Stimulated activated CD8-positive, alpha-beta memory T cell treated with anti-CD3 and anti-CD28 coated beads, Interleukin-15, amount 100 ng/mL, for 24 hours (primary cell): ENCODE measurements at places on chromosomes 3 and 15.

DNA sequence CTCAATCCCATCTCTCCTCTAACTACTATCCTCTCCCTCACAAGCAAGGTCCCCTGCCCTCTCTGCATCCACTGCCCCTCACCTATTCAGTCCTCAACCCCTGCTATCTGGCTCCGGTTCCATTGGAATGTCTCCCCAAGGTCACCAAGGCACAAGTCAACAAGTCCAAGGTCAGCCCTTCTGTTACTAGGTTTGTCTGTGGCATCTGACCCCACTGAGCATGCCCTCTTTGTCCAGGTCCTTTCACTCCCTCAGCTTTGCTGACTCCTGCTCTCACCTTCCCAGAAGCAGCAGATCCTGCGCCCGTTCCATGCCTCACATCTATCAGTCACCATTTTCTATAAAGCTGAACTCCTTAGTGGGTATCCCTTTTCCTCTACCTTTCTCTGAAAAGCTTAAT lies 8.3 kb upstream of the SEMA7A start:
- no peak for DNase-seq

DNA sequence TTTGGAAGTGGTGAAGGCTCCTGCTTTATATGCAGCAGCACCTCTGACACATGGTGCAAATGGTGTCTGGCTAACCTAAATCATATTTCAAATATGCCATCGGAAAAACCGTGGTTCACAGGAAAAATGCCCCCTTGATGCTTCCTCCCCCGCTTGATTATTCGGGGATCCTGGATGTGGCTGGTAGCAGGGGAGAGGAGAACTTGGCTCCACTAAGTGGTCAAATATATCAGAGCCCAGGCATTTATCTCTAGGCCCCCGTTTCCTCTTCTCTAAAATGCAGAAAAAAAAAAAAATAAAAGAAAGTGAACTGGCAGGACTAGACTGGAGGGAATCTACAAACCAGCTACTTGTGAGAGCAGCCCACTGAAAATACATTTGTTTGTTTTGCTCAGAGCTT lies 18.2 kb upstream of the ATP2B2 start:
- DNase-seq: no peak

DNA sequence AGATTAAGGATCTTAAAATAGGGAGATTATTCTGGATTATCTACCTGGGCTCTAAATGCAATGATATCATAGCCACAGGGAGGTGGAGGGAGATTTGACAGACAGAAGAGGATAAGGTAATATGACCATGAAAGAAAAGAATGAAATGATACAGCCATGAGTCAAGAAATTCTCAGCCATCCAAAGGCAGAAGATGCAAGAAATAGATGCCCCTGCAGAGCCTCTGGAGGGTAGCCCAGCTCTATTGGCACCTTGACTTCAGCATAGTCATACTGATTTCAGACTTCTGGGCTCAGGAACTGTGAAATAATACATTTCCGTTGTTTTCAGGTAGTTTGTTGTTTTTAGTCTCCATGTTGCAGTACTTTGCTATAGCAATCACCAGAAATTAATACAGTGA lies 31.9 kb upstream of the FOXB1 start:
- DNase-seq: no peak

GRCh38 chr3:119019767-119020518 lies 14.7 kb downstream of the IGSF11 start:
- no peak for DNase-seq

- no peak for DNase-seq
Measured at GRCh38 chr3:42123012-42123581, 31.9 kb downstream of the TRAK1 start.

DNA sequence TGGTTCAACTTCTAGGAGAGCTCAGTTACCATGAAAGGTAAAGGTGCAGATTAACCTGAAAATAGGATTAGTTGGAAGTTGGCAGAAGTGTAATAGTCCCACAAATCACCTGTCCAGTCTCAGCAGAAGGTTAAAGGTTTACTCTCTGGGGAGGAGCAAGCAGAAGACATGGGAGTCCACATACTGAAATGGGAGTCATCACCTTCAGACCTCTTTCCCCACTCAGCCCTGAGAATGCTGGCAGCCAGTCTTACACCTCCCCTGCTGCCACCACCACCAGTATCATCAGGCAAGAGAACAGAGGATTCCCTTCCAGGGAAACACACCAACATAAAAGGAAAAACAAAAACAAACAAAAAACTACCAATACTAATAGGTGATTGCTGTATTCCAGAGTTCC lies 13.8 kb upstream of the PLA2G4D start:
- no peak for DNase-seq

GRCh38 chr3:84245789-84246188 lies 713.0 kb upstream of the CADM2 start:
- no peak for DNase-seq

- DNase-seq: no peak
Measured at GRCh38 chr3:179067839-179068238, 3.8 kb downstream of the ZMAT3 start.

- no peak for DNase-seq
Measured at GRCh38 chr3:66582721-66583423, 82.0 kb upstream of the LRIG1 start.

GRCh38 chr3:46721009-46721408 lies 3.3 kb upstream of the PRSS50 start:
- DNase-seq: no peak

GRCh38 chr15:101022306-101022705 lies 103.1 kb downstream of the LRRK1 start:
- no peak for DNase-seq

GRCh38 chr3:138914870-138915502 lies 32.0 kb downstream of the FOXL2 start:
- no peak for DNase-seq

DNA sequence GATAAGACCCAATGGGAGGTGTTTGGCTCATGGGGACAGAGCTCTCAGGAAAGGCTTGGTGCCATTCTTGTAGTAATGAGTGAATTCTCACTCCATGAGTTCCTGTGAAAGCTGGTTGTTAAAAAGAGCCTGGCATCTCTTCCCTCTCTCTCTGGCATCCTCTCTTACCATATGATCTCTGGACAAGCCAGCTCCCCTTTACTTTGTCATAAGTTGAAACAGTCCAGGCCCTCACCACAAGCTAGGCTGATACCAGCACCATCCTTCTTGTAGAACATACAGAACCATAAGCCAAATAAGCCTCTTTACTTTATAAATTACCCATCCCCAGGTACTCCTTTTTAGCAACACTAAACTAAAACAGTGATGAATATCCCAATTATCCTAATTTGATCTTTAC lies 166.9 kb upstream of the TMC3 start:
- DNase-seq: no peak

- DNase-seq: no peak
Measured at GRCh38 chr3:79297245-79297960, 470.4 kb downstream of the ROBO1 start.

- no peak for DNase-seq
Measured at GRCh38 chr3:76107935-76108570, 322.7 kb upstream of the ZNF717 start.

- no peak for DNase-seq
Measured at GRCh38 chr3:30628205-30628900, 22.0 kb downstream of the TGFBR2 start.

GRCh38 chr3:148005456-148005855 lies 596.3 kb downstream of the ZIC1 start:
- DNase-seq: no peak

GRCh38 chr15:94083467-94084052 lies 147.8 kb upstream of the MCTP2 start:
- DNase-seq: no peak

GRCh38 chr3:99690761-99691369 lies 52.5 kb downstream of the COL8A1 start:
- DNase-seq: no peak

DNA sequence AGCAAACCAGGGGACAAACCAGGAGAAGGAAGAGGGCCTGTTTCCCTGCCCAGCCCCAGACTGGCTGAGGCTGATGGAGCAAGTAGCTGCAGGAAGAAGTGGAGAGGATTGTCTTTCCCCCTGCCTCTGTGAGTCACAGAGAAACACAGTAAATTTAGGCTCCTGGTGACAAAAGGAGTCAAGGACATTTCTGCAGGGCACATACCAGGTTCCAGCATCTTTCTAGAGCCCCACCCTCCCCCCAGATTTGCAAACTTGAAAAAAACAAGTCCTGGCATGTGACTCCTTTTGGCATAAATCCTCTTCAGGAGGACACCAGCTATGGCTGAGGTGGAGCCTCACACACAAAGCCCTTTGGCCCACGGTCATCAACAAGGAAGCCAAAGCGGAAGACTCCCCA lies 17.8 kb downstream of the PLD1 start:
- DNase-seq: no peak

GRCh38 chr3:113629584-113630421 lies 66.6 kb downstream of the USF3 start:
- DNase-seq: no peak

GRCh38 chr15:67931861-67932260 lies 92.0 kb upstream of the RNU6-1 start:
- DNase-seq: no peak
